Islet precursor cell (in vitro differentiated cells): ENCODE measurements at places on chromosomes 5 and 9.

DNA sequence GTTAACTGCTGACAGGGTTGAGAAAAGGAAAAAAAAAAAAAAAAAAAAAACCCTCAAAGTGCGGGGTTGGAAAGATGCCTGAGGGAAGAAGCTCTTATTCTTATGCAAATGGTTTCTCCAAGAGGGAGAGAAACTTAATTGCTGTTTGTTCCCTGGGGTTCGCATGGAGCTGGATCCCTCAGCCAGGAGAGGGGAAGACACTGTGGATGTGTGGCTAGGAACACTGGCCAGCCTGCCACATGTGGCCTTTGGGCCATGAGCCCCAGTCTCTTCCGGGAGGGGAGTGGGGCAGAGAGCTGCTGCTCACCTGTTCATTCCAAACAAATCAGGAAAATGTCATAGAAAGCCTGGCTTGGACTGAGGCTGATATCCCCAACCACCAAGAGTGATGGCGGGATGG is 9.4 kb upstream of the SCGB3A2 start:
- peak; percentile 77 for DNase-seq

DNA sequence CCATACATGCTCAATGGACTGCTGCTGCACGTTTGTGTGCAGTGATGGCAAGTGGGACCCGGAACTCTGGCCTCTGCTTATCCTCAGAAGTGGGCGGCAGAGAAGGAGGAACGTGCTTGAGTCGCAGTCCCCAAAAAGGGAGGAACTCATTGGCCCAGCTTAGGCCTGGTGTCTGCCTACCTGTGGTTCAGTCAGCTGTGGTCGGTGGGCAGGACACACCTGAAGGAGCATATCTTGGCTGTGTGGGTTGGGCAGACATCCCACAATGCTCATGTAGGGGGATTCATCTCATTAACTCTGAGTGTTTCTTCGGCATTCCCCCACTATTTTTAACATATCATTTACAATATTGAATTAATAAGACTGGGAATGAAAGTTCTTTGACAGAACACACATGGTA is 122.9 kb upstream of the IL12B start:
- DNase-seq = peak; percentile 20

- no peak for DNase-seq
Measured at GRCh38 chr5:159883522-159883950, 32.7 kb upstream of the ADRA1B start.

DNA sequence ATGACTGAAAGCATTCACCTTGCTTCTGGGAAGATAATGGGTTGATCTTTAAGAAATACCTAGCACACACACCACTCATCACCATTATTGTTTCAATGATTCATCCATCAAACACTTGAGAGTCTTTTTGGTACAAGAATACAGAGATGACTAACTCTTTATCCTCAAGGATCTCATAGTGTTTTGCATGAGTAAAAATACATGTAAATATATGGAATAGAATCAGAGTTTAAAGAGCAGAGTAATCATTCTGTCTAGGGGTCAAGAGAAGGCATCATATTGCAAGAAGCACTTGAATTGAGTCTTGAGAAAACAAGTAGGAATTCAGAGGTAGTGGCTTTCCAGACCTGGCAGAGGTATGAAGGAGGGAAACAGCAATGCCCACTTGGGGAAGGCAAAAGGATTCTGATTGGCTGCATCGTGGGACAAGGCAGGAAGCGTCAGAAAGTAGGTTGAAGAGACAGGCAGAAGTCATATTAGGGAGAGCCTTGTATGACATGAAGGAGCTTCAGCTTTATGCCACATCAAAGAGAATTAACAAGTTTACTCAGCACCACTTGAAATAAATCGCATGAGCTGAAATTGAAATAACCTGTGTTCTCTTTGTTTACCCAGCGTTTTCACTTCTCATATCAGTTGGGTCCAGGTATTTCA is 542.5 kb downstream of the TLE1 start:
- no peak for DNase-seq

DNA sequence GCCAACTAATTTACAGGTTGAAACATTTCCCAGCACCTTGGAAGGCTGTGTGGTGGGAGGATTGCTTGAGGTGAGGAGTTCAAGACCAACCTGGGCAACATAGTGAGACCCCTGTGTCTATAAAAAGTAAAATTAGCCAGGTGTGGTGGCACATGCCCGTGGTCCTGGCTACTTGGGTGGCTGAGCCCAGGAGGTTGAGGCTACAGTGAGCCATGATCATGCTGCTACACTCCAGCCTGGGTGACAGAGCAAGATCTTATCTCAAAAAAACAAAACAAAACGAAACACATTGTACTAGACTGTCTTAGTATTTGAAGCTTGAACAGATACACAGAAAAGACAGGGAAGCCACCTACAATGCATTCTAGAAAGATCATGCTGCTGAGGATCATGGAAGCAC is 2.8 kb upstream of the HSDL2 start:
- DNase-seq = no peak

DNA sequence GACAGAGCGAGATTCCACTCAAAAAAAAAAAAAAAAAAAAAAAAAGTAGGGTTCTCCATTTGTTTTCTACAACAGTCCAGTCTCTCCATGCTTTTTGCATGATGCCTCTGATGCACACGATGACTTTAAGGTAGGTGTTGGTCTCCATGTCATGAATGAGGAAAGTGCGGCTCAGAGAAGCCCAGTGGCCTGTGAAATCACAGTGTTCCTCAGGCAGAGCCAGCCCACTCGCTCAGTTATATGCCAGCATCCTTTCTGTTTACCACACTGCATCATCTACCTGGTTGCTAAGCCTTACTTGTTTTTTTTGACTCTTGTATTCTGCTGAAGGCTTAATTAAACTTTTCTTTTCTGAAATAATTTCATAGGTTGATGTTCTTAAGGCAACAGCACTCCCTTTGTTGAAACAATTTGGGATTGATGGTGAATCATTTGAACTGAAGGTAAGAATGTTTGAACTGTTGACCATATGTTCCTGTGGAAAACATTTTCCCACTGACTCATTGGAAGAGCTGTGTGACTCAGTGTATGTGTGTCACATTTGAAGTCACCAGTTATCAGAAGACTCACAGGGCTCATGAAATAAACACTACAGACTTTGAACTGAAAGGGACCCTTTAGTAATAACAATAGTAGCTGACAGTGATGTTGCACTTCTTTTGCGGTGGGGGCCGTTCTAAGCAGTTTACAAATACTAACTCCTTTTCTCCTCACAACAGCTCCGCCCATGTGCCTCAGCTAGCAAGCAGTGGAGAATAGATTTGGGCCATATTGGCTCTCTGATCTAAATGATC is 40.2 kb downstream of the RCL1 start:
- peak; percentile 64 for DNase-seq

DNA sequence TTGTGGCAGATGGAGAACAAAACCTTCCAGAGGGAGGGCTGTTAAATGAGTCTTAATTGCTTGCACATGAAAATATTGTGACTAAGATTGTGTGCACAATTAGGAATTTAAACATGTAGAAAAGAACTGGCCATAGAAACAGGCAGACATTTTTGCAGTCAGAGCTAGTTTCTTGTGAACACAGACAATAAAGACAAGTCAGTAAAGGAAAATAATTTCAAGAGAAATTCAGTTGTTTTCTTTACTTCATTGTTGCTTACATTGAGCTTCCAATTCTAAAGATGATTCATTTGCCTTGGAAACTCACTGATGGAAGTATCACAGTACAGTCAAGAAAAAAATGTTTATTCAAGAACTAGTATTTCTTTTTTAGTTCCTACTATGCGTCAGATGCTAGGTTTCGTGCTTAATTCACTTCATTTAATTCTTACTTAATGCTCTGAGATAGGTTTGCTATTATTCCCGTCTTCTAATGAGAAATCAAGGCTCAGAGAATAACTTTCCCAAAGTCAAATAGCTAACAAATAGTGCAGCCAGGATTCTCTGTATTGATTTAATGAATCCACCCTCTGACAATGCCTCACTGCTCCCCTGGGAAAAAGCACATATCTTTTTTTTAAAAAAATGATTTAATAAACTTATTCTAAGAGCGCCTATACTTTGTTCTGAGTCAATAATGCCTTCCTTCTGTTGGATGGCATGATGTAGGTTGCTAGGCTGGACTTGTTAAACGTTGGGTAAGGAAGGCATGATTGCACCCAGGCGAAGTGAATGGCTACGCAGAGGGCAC is 581.4 kb downstream of the RAB3C start:
- no peak for DNase-seq

DNA sequence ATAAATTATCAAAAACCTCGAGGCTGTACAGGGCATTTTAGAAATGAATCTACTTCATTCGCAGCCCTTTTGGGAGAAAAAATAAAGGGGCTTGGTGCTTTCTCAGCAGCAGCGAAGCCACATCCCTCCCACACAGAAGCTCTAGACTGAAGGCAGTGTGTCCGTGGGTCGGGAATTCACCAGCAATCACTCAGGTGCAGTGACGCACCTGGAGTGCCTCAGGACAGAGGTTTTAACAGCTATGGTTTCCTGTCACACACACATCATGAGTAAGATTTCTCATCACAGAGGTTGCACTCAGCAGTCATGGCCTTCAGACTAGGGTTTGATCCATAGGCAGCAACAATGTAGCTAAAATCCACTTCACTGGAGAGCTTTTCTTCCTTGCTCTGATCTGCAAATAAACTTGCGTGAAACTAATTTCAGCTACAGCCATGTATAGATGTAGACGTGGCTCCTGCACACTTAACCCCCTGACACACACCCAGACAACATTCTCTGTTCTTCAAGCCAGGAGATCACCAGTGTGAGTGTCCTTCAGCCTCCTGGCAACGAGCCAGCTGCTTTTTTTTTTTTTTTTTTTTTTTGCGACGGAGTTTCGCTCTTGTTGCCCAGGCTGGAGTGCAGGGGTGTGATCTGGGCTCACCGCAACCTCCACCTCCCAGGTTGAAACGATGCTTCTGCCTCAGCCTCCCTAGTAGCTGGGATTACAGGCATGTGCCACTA is 34.8 kb downstream of the DYNC2I2 start:
- no peak for DNase-seq

DNA sequence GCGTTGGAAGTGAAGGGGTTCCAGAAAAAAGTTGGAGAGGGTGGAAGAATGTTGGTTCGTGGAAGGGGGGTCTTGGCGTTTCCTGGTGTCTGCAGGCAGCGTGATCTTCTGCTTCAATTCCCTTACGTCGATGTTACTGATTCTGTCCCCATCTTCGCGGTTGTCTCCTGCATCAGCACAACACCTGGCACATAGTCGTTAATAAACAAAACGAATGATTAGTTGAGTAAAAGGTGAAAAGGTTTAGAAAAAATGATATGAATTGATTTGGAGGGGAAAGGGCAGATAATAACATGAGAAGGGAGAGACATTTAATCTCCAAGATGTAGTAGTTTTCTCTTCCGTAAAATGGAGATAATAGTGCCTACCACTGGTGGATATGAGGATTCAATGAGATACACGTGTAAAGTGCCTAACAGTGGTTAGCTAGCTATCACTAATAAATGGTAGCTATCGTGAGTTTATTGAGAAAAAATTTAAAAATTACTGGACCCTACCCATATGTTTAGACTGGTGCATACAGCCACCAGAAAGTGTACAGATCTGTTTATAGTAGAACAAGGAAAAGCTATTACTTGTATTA is 556 bp downstream of the MTREX start:
- DNase-seq = no peak

DNA sequence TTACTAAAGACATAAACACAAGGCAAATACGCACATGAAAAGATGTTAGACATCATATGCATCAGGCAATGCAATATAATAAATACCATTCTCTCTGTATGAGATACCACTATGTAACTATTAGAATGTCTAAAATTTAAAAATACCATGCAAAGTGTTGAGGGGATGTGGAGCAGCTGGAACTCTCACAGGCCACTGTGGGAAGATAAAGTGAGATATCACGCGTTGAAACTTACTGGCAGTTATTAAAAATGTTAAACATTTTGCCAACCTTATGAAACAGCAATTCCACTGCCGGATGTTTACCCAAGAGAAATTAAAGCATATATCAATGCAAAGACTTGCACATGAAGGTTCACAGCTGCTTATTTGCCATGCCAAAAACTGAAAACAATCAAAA is 556.7 kb downstream of the LRRC70 start:
- DNase-seq = no peak

GRCh38 chr9:33105959-33106358 is 29.5 kb upstream of the SMU1 start:
- DNase-seq = no peak

DNA sequence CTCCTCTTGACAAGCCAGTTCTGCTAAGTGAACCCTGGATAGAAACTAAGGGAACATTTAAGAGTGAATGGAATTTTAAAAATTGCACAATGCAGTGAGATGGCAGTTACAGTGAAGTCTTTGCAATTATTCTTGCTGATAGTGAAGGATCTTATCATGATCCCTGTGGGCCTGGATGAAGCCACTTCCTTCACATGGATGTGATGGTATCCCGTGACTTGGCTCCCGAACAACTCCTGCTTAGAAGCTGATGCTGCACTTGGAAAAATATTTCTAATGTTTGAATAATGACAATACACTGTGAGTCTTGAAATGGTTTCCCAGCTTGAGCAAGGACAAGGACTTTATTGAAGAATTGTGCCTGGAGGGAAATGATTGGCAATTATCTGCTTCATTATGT is 49.2 kb upstream of the NTRK2 start:
- DNase-seq = no peak

DNA sequence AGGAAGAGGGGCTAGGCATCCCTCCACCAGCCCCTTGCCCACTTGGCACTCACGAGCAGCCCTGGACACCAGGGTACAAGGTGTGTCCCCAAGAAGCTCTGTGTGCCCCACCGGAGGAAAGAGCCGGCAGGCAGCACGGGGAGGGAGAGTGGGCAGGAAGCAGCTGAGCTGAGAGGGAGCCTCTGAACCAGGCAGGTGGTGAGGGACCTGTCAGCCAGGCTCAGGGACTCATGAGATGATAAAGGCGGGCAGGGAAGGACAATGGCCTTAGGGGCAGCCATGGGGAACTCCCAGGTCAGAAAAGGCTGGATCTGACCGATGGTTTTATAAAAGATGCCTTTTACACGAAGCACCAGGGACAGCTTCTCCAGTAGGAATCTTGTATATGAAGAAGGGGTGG is 112.0 kb downstream of the VAV2 start:
- DNase-seq = no peak

DNA sequence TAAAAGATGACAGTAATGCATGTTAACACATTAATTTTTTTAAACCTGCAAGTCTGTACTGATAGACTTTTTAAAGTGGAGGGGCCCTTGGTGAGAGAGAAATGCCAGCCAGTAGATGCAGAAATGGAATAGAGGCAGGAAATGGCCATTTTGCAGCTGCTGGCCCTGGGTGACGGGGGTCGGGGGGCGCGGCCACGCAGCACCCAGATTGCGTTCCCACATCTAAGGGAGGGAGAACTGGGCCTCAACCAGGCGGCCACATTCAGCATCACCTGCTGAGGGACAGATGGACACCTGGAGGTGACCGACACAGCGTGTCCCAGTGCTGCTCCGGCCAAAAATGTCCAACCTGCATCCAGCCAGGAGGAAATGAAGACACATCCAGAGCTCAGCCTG is 6.3 kb upstream of the CLIC3 start:
- DNase-seq = no peak
